ENCODE measurements at places on chromosomes 7 and 10.

DNA sequence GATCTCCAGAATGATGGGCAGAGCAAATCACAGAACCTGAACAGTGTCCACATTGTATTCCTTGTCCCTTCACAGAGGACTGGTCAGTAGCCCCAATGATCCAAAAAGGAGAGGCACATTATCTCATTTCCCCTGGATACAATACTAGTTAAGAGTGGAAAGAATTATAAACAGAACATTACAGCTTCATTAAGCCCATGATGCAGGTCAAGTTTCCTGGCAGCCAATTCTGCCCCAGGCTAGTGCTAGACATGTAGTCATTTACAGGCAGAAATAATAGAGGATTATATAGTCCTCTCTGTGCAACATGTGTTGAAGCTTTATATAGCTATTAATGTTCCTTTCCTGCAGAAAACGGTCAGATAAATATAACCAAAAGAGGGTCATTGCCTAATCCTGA, 124.3 kb upstream of the WNT16 start:
- DNase-seq = no peak

DNA sequence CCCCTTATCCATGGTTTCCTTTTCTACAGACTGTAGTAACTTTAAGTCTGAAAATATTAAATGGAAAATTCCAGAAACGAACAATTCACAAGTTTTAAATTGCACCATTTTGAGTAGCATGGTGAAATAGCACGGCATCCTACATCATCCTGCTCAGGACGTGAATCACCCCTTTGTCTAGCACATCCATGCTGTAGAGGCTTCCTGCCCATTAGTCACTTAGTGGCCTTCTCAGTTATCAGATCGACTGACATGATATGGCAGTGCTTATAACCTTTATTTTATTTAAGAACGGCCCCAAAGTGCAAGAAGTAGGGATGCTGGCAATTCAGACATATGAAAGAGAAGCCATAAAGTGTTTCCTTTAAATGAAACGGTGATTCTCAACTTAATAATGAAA, 82.7 kb downstream of the CPXM2 start:
- no peak for DNase-seq

- DNase-seq = no peak
Measured at GRCh38 chr7:76069238-76069638, 21.3 kb downstream of the MDH2 start.

GRCh38 chr10:1375346-1376170, 319.4 kb downstream of the WDR37 start:
- DNase-seq = no peak

GRCh38 chr10:72744566-72744965, 52.6 kb downstream of the MCU start:
- no peak for DNase-seq

DNA sequence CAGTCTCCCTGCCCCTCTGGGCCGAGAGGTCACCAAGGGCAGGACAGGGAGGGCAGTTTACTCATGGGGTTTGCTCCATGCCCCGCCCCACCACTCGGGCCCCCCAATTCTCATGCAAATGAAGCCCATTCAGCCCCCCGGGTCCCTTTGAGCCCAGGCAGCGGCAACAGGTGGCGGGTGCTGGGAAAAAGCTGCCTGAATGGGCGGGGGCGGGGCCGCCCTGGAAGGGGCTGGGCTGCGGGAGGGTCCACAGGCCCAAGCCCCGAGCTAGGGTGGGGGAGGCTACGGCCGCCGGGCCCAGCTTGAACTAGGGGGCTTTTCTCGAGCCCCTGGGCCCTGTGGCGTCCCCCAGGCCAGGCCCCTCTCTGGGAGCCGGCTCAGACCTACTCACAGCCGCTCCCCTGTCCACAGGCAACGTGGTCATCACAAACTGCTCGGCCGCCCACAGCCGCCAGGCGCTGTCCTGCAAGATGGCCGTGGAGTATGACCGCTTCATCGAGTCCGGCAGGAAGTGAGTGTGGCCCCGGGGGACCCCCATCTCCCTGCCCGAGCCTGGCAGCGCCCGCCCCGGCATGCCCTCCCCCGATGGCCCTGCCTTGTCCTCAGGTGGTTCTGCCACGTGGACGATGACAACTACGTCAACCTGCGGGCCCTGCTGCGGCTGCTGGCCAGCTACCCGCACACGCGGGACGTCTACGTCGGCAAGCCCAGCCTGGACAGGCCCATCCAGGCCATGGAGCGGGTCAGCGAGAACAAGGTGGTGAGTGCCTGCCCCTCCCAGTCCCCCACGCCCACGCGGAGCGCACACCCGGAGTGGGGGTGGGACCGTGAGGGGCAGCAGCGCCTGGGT, 5.5 kb downstream of the LFNG start:
- DNase-seq = no peak

GRCh38 chr10:72030762-72031543, 57.4 kb downstream of the SPOCK2 start:
- no peak for DNase-seq

GRCh38 chr7:133871757-133872156, 255.4 kb upstream of the LRGUK start:
- DNase-seq = no peak

- DNase-seq = no peak
Measured at GRCh38 chr7:22601812-22602565, 102.0 kb upstream of the STEAP1B start.

DNA sequence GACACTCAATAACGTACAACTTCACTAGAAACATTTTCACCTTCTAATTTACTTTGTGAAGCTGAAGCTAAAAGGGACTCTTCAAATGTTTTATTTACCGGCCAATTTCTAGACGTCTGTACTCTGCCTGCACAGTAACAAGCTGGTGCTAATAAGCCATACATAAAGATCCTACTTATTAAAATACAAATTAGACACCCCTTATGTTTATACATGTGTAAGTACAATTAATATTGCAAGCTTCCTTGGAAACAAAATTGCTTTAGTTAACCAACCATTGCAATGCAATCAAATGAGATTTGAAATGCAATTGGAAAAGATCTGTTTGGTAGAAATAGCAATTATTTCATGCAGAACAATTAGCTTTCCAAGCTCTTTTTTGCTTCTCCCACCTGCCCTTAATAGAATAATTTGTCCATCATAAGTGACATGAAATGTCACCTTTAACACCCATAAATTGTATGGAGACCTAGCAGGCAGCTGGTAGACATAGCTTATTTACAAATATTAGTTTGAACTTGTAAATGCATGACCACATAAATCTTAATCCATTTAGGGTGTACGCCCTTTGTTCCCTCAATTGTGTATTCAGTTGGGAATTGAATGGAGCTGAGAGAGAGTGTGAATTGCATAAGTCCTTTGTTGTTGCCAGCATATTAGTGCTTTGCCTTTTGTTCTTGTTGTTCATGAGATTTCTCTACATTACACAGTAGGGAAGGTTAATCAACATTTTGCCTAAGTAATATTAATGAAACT, 277.1 kb downstream of the CACNA2D1 start:
- no peak for DNase-seq

- no peak for DNase-seq
Measured at GRCh38 chr7:64871761-64872160, 31.3 kb upstream of the ZNF273 start.

DNA sequence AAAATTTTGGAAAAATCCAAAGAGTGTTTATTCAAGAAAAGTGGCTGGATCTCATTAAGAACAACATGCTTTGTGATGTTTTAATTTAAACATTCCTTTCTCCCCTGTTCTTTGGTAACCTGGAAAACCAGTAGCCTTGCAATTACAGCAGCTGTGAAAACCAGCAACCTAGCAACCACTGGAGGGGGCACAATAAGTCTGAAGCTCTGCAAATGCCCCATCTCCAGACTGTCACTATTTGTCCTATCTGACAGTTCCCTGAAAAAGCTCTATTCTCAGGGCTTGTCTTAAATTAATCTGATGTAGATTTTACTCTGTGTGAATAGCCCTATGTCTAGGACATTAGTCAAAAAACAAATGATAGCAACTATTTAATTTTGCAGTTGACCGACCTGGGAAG, 137.6 kb upstream of the THSD7A start:
- no peak for DNase-seq

- DNase-seq = no peak
Measured at GRCh38 chr7:21777921-21778320, 167.8 kb downstream of the CDCA7L start.

DNA sequence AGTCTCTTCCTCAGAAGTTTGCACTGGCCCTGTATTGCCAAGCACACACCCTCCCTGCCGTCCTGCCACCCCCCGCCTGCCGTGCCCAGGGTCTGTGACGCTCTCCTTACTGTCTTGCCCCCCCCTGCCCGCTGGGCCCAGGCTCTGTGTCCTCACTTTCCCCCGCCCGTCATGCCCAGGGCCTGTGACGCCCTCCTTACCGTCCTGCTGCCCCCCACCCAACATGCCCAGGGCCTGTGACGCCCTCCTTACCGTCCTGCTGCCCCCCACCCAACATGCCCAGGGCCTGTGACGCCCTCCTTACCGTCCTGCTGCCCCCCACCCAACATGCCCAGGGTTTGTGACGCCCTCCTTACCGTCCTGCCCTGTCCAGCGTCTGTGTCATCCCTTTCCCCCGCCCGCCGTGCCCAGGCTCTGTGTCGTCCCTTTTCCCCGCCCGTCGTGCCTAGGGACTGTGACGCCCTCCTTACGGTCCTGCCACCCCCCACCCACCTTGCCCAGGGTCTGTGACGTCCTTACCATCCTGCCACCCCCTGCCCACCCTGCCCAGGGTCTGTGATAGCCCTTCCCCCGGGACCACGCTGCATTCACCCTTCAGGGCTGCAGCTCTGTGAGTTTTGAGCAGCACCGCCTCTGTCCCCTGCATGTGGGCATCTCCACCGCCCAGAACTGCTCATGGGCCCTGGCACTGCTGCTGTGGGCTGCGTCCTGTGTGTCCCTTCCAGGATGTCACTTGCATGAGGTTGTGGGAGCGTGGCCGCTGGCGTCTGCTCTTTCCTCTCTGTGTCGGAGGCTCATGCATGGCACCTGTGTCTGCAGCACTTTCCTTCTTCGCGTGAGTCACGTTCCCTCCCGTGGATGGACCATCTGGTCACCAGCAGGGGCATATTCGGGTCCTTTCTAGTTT, 19.3 kb upstream of the PRKAR1B start:
- DNase-seq = no peak

GRCh38 chr10:114397651-114398145, 6.6 kb downstream of the AFAP1L2 start:
- no peak for DNase-seq

- DNase-seq = no peak
Measured at GRCh38 chr7:99455874-99456273, 10.1 kb downstream of the ATP5MF start.

GRCh38 chr7:39324139-39324760, 242.0 kb upstream of the YAE1 start:
- DNase-seq = no peak

DNA sequence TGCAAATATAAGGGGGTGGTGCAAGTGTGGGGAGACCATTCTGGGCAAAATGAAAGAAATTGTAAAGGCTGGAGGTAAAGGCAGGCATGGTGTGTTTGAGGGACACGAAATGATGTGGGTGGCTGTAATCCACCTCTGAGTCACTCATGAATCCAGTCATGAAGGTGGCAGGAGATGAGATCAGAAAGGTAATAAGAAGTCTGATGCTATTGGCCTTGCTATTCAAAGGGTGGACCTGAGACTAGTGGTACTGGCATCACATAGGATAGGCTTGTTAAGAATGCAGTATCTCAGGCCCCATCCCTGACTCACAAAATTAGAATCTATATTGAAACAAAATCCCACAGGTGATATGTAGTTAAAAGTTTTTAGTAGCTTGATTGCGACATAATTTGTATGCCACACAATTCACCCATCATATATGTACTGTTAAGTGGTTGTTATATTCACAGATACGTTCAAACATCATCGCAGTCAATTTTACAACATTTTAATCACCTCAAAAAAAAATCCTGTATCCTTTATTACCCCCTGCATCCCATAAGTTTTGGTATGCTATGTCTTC, 85.6 kb downstream of the ST8SIA6 start:
- DNase-seq = no peak

- no peak for DNase-seq
Measured at GRCh38 chr7:66880053-66880452, 41.0 kb upstream of the TMEM248 start.

- DNase-seq = no peak
Measured at GRCh38 chr7:33685981-33686683, 219.2 kb upstream of the BMPER start.

DNA sequence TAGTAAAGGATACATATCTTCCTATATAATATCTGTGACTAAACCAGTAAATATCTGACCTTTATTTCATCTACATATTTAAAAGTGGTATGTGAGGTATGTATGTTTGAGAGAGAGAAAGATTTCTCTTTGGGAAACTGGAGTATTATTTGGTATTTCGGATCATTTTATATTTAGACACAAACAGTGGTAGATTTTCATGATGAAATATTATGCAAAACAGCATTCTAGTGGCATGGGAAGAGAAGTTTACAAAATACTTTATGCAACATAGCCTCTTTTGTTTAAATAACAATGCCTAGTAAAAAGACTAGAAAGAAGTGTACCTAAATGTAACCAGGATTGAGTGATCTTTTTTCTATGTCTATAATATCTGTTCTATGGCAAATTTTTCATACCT, 98.6 kb upstream of the TMEM168 start:
- no peak for DNase-seq

DNA sequence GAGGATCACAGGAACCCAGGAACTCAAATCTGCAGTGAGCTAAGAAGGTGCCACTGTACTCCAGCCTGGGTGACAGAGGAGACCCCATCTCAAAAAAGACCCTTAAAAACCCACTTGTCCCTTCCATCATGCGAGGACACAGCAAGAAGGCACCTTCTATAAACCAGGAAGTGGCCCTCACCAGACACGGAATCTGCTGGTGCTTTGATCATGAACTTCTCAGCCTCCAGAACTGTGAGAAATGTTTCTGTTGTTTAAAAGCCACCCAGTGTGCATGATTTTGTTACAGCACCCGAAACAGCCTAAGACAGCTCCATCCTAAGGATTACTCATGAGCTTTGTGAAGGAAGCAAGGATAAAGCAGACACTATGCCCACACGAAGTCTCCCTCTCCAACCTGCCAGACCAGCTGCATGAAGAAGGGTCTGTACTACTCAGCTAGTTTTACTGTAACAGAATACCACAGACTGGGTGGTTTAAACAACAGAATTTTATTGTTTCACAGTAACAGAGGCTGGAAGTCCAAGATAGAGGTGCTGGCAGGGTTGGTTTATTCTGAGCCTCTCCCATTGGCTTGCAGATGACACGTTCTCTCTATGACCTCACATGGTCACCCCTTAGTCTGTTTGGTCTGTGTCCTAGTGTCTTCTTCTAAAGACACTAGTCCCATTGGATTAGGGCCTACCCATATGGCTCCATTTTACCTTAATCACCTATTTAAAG, 13.7 kb downstream of the VIM start:
- no peak for DNase-seq

GRCh38 chr7:142327628-142328405, 70.0 kb upstream of the PRSS58 start:
- no peak for DNase-seq

DNA sequence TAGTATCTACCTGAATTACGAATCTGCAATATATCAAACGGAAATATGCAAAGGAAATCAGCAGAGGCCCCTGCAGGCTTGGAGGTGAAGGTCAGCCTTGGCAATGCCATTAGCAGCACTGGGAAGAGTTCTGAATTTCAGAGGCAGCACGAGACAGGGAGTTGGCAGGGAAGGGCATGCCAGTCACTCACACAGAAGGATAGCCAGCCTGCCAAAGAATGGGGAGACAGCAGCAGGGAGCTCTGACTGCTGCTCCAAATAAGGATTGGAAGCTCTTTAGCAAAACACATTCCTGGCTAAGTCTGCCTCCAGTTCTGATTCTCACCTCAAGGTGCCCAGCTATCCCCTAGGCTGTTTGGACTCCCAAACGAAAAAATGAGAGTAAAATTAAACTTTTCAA, 188.0 kb downstream of the PDE1C start:
- no peak for DNase-seq

GRCh38 chr7:102205915-102206314, 80.8 kb upstream of the SH2B2 start:
- no peak for DNase-seq

GRCh38 chr10:102652170-102652916, 8.1 kb downstream of the TRIM8 start:
- no peak for DNase-seq
